ENCODE measurements at places on chromosomes 3 and 15.
A peak's percentile ranks its signal among the peaks of the same experiment; 100 is the strongest.

GRCh38 chr3:188904670-188905069, 267.1 kb upstream of the TPRG1 start:
- DNase-seq: no peak

DNA sequence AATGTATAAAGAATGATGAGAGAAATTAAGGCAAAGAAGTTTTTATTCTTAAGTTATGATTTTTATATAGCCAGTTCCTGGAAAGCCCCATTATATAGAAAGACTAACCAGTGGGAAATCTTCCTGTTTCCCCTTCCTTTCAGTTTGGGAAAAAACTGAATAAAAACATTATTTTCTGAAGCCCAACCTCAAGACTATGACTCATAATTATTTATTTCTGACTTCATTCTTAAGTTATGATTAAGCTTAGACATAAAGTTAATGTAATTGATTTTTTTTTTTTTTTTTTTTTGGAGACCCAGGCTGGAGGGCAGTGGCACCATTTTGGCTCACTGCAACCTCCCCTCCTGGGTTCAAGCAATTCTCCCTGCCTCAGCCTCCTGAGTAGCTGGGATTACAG, 55.8 kb downstream of the TRPC1 start:
- no peak for DNase-seq

- DNase-seq: no peak
These were observed 128.2 kb downstream of the TFDP2 start for GRCh38 chr3:142021127-142021526.

DNA sequence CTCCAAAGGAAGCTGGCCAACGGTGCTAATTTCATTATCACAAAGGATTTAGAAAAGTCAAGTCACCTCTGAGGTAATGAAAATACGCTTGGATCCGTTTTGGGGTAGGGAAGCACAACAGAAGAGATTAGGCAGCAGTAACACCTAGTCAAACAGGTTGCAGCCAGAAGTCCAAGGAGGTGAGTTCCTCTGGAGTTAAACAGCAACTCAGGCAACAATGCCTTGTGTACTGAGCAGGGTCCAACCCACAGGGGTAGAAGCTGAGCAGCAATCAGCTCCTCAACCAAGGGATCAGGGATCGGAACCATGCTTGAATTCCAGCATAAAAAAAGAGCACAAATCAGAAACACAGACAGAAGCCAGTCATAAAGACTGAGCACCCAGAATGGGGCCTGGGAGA, 88.1 kb upstream of the SPRED1 start:
- DNase-seq: peak; percentile 10
